ENCODE measurements at places on chromosomes 1 and 21. TPM values are rescaled to one million over a fixed set of nuclear protein-coding genes. Genes with fewer than 3 reads are reported as not detected.

DNA sequence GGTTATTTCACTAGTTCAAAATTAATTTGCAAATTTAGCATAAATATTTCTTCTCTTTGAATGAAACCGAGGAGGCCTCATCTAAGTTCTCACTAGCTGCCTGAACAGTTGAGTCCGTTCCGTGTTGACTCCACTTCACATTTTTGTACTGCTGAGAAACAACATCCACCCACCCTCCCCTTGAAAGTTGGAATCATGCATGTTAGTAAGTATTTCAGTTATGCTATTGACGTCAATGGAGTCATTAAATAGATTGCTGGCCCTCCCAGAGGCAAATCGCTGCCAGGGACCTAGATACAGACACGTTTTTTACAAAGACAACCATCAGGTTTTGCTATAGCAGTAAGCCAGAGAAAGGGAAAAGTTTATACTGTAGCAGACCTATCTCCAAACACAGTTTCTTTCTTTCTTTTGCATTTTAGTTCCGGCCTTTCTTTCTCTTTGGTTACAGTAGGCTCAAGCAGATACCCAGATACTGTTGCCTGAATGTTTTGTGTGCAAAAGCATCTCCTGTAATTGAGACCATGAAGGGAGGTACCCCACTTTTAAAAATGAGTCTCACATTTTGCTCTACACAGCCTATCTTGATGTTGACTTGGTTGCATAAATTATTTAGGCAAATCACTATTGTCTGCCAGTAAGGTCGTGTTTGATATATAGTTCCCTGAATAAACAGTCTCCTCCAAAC lies 262.6 kb upstream of the SGIP1 start:
- peak; percentile 86 for DNase-seq

GRCh38 chr1:55448261-55448660 lies 233.1 kb upstream of the USP24 start:
- DNase-seq: no peak

DNA sequence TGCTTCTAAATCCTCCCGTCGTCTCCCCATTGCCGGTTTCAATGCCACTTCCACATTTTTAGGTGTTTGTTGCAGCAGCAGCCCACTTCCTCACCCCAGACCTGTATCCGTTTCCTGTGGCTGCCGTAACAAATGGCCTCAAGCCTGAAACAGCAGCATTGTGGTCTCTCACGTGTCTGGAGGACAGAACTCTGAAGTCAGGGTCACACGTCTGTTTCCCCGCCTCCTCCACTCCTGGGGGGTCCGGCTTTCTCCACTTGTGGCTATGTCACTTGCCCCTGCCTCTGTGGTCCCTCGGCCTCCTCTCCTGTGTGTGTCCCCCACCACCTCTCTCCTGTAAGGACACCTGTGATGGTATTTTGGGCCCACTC lies 21.8 kb downstream of the TRPM2 start:
- DNase-seq: no peak

- no peak for DNase-seq
Measured at GRCh38 chr21:37757606-37758376, 158.5 kb downstream of the KCNJ6 start.

GRCh38 chr21:44947111-44947929 lies 7.5 kb downstream of the SLX9 start:
- no peak for DNase-seq

Gene GPR61
- 0.41 TPM for total RNA-seq

Gene PRRX1
- 72.8 TPM for total RNA-seq

Gene FLAD1
- total RNA-seq: 22.8 TPM

Gene UTP11
- total RNA-seq: 30.0 TPM

Gene OXCT2
- 6.2 TPM for total RNA-seq
